ENCODE measurements at places on chromosomes 6 and 20.

- no peak for DNase-seq
These were observed 137.2 kb downstream of the NCOA3 start for GRCh38 chr20:47638851-47639250.

DNA sequence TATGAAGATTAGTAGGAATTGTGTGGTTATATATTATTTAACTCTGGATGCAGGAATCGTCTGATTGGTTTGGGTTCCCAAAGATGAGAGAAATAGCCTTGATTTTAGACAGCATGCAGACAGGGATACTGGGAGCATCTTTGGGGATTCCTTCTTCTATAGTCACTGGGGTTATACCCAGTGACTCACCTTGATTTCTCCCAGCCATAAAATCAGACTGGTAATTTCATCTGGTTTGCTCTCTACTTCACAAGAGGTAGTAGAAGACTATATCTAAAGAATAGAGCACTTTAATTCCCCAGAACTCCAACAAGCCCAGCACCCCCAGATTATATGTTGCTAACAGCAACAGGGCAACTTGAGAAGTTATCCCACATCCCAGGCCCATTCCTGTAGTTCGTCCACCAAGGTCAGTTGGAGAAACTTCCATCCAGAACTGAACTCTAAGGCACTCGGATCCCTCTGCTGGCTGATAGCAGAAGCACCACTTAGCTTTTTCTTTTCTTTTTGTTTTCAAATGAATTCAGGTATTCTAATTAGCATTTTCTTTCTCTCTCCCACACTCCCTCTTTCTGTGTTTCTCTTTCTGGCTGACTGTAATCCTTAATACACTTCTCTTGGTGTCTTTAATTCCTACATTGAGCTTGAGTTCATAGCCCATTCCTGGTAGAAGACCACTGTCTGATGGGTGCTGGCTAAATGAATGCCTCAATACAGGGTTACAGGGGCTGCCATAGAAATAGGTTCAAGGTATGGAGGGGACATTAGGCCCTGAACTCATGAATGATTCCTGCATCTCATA, 20.4 kb upstream of the EFHC1 start:
- DNase-seq: no peak

DNA sequence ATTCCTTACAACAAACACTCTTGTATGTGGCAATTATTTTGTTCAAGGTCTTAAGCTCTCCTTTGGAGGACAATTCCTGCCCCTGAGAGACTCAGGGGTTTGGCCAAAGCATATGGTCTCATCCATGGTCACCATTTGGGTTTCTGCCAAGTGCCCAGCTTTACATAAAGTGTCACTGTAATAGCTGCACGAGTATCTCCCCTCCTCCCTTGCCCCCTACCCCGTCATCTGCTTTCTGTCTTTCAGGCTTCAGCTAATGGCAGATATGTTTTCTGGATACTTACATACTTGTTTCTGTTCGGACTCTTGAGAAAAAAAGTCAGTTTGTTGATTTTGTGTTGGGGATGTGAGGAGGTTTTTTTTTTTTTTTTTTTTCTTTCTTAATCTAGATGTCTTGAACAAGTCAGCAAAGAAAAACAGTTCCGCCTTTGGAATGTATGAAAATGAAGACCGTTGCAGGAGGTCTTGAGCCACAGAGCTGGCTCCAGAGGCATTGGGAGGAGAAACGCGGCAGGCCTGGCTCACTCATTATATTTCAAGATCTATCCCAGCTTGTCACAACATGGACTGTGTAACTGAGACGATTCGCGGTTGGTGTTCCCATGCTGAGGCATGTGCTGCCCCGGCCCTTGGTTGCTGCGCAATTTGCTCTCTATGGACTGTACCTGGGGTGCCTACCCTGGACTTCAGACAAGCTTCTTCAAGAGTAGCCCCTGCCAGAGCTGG, 32.6 kb upstream of the STX16 start:
- no peak for DNase-seq

DNA sequence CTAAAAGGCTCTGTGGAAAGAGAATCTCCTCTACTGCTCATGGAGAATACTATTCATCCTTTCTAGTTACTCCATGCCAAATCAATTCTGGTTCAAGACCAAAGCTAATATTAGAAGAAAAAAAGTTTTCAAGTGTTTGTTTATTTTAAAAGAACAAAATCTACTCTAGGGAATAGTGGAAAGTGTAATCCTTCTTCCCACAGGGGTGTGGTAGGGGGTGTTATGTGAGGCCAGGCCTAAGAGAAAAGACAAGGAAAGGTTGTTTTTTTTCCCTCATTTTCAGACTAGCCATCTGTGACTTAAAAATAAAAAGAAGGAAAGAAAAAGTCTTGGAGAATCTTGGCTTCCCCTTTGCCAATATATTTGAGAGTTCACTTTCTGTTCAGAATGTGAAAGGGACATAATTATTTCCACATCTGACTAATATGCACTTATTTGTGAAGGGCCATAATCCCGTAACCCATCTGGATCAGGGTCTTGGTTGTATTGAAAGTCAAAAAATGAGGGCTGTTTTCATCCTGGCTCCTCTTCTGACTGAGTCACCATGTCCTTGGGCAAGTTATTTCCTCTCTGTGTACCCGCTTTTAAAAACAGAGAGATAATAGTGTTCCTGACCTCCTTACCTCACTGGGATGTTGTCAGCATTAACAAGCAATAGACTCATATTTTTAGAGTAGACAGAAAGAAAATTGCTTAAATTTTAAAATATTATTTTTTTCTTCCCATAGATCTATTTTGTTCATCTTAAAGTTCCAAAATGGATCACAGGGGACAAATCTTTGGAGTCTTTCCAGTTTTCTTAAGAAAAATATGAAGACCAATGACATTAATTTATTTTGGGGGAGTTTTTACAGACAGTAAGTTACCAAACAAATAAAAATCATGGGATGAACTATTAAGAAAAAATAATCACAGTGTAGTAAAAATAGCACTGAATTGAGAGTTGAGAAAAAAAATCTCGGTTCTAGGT, 233.7 kb downstream of the IBTK start:
- DNase-seq: no peak

DNA sequence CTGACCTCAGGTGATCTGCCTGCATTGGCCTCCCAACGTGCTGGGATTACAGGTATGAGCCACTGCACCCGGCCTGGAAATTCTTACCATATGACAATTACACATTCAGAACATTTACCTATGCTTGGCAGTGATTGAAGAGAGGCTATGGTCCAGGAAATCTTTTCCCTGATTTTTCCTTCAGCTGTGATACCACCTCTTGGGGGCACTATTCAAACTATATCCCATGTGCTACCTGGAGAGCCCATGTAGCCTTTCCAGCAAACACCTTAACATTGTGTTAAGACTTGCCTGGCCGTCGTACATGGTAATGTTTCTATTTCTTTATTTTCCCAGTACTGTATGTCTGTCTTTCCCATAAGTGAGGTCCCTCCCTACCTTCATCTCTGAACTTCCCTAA, 61.7 kb upstream of the C20orf144 start:
- no peak for DNase-seq

- no peak for DNase-seq
These were observed 8.7 kb downstream of the SGK1 start for GRCh38 chr6:134309227-134309626.

GRCh38 chr6:89555031-89555430, 83.5 kb downstream of the LYRM2 start:
- DNase-seq: no peak

GRCh38 chr6:153043719-153044118, 41.2 kb upstream of the MTRF1L start:
- no peak for DNase-seq

DNA sequence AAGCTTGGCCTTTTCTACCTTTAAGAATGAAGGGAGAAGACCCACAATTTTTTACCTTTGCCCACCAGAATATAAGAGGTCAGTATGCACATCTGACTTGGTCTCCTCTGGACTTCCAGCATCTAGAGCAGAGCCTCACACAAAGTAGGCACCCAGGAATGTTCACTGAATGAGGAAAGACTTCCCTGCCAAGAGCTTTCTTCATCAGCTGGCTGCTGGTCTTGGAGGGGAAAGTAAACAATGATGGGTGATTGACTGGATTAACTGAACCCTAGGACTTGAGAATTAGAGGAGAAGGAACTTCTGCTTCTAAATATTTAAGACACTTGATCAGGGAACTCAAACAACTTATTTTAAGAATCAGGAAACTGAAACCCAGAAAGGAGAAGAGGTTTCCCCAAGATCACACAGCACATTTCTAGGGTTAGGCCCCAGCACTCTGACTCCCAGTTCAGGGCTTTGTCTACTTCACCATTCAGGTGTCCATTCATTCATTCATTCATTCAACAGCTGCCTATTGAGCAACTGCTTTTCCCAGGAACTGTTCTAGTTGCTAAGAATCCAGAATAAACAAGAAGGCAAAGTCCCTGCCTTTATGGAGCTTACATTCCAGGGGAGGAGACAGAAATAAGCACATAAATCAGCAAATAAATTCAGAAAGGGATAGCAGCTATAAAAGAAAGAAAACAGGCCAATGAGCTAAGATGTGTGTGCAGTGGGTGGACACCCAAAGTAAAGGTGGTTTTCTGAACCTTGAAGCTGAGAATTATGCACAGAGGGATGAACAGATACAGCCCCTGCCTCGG, 216.9 kb upstream of the LRFN2 start:
- DNase-seq: no peak

- DNase-seq: no peak
These were observed 248.7 kb upstream of the JAG1 start for GRCh38 chr20:10922506-10922905.

GRCh38 chr20:57470212-57470522, 54.8 kb downstream of the CTCFL start:
- no peak for DNase-seq

GRCh38 chr6:43912116-43912577, 142.1 kb downstream of the VEGFA start:
- no peak for DNase-seq

- peak; percentile 16 for DNase-seq
These were observed 24.6 kb upstream of the TAAR1 start for GRCh38 chr6:132683543-132683942.

- no peak for DNase-seq
These were observed 90.9 kb upstream of the INSM1 start for GRCh38 chr20:20276811-20277530.

- DNase-seq: no peak
These were observed 50.8 kb downstream of the GCLC start for GRCh38 chr6:53494076-53494475.

GRCh38 chr6:6843777-6844176, 255.3 kb downstream of the LY86 start:
- no peak for DNase-seq

GRCh38 chr6:96994660-96995059, 70.1 kb downstream of the KLHL32 start:
- no peak for DNase-seq

DNA sequence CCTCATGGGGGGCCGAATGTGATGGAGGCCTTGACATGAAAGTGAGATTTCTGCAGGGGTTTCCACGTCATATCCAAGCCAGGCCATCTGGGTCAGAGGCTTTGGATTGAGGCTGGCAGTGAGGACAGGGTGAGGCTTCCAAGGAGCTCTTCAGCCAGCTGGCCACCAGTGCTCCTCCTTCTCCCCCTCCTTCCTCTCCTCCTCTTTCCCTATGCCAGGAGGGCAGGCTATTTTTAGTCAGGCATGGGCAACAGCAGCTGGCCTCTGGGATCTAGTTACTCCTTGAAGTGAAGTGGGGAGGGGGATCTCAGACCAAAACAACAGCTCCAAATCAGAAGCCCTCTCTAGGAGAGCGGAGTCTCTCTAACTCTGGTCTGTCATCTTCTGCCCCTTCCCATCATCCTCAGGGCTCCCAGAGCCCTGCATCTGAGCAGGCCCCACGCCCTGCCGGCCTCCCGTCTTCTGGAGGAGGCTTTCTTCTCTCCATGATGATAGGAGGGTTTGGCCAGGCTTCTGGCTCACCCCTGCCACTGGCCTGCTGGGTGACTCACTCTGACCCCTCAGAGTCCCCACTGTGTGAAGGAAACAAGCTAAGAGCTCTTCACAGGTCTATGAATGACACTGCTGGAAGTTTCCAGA, 612 bp downstream of the TNNC2 start:
- DNase-seq: no peak

DNA sequence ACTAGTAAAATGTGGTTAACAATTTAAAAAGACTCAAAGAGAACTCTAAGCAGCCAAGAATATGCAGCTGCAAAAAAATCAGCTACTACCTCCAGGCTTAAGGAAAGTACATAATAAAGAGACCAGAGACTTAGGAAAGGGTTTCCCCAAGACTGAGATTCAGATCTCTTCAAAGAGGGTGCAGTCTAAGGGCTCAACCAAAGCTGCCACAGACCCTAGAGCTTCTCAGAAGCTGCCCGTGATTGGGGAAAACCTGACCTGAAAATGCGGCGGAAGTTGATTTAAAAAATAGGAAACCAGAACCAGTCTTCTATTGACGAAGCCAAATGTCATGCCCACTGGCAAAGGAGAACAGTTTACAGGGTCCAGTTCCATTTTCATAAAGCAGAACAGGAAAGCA, 516.8 kb upstream of the MARCKS start:
- DNase-seq: no peak

DNA sequence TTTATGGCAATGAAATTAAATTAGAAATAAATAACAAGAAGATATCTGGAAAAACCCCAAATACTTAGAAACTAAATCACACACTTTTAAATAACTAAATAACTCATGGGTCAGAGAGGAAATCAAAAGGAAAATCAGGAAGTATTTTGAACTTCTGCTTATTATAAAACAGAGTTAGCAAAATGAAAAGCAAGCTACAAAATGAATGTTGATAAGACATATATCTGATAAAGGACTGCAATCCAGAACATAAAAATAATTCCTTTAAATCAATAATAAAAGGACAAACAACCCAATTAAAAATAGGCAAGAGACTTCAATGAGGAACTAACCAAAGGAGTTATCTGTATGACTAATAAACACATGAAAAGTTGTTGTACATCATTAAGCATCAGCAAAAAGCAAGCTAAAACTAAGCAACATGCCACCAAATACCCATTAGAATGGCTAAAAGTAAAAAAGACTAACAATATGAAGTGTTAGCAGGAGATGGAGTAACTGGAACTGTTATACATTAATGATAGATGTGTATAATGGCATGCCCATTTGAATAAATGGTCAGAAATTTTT, 38.9 kb upstream of the STMND1 start:
- no peak for DNase-seq

Measured in BJ (cell line).